ENCODE measurements at places on chromosomes 7 and 10.

GRCh38 chr7:27153526-27153925, 1.1 kb upstream of the HOXA3 start:
- DNase-seq: no peak

DNA sequence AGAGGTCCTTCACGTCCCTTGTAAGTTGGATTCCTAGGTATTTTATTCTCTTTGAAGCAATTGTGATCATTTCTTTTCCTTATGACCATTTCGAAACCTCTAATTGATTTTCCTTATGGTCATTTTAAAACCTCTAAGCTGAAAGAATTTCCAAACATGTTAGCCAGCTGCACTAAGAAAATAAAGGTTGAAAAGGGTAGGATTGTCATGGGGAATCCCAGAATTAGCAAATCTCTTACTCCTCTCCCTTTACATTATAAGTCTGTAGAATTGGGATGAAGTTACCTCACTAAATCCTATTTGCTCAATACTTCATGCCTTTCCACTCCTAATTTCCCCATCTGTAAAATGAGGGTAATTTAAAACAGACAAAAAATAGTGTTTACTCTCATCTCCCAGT, 79.5 kb downstream of the FAM185A start:
- no peak for DNase-seq

GRCh38 chr7:29328811-29329210, 134.2 kb downstream of the CHN2 start:
- DNase-seq: no peak

DNA sequence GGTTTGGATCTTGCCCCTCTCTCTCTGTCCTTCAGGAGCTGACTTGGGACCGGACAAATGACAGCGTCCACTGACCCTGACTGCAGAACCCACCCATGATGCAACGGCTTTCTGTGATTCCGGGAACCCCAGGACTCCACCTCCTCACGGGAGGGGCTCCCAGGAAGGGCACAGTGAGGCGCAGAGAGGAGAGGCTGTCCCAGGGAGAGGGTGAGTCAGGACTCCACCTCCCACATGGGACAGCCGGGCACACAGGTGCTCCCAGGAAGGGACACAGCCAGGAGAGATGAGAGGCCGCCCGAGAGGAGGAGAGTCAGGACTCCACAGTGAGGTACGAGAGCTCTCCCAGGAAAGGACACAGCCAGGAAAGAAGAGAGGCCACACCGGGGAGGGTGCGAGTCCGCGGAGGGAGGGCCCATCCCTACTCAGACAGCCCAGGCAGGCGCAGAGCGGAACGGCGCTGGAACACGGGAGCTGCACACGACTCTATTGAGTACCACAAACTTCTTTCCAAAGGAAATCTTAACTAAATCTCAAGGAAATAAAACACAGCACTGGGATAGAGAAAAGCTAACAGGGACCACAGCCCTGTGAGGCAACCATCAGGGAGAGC, 162.5 kb downstream of the MAD1L1 start:
- no peak for DNase-seq

DNA sequence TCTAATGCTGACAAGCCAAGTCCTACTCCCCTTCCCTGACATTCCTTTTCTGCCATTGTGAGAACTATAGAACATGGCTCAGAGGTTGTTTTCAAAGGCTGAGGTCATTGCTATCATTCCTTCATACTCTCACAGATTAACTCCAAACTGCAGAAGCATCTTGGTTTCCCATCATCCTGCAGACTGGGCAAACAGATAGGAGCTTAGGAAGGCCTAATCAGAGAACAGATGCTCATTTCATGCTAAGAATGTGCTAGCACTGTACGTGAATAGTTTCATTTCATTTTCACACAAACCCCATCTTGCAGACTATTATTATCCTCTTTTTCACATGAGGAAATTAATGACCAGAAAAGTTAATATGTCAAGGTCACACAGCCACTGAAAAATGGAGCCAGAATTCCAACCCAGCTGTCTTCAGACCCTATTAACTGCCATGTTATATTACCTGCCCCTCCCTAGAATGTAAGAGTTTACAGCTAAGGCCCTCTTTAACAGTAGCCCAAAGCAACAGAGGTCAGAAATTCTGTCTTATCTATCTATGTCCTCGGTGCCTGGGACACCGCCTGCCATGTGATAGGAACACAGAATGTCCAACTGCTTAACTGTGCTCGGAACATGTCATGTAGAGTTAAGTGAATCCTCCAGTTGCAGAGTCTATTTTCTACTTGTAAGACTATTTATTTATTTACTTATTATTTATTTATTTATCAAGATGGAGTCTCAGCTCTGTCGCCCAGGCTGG, 2.9 kb upstream of the LCOR start:
- DNase-seq: no peak

DNA sequence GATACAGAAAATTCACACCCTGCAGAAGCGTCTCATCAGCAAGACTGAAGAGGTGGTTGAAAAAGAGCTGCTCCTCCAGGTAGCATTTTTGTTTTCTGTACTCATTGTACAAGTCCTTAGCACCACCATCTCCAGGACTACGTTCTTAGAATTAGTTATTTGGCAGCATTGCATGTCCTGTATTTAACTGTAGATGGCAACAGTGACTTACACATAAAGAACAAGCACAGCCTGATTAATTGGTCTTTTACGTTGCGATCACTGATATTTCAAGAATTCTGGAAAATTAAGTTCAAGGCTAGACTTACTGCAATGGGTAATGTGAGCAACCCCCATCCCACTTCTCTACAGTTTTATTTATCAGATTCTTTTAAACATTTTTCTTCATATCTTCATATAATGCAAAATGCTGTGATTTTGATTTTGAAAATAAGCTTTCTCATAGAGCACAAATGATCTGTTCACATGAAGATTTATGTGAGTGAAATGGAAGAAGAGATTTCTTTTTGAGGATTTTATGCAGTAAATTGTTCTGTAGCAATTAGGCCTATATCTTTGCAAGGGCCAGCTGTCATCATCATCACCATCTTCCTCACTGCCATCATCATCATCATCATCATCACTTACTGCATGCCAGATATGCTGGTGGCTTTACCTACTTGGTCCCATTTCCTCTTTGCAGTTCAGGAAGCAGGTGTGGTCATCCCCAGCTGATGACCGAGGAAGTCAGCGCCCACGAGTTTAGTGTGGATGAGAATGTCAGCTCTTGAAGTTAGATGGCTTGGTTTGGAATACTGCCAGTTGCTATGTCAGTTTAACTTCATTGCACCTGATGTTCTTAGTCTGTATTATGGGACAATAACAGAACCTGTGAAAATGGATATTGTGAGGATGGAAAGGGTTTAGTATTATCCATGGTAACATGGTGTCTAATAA, 53.4 kb downstream of the CFAP58 start:
- no peak for DNase-seq

- no peak for DNase-seq
These were observed 4.0 kb downstream of the HSPA12A start for GRCh38 chr10:116738339-116738738.

- no peak for DNase-seq
These were observed 120.9 kb downstream of the C10orf105 start for GRCh38 chr10:71598621-71599055.

Data from CD4-positive, alpha-beta T cell treated with Interleukin-6 at 100 ng/mL for 8 hours (primary cell).